ENCODE measurements at places on chromosomes 12 and 14.

DNA sequence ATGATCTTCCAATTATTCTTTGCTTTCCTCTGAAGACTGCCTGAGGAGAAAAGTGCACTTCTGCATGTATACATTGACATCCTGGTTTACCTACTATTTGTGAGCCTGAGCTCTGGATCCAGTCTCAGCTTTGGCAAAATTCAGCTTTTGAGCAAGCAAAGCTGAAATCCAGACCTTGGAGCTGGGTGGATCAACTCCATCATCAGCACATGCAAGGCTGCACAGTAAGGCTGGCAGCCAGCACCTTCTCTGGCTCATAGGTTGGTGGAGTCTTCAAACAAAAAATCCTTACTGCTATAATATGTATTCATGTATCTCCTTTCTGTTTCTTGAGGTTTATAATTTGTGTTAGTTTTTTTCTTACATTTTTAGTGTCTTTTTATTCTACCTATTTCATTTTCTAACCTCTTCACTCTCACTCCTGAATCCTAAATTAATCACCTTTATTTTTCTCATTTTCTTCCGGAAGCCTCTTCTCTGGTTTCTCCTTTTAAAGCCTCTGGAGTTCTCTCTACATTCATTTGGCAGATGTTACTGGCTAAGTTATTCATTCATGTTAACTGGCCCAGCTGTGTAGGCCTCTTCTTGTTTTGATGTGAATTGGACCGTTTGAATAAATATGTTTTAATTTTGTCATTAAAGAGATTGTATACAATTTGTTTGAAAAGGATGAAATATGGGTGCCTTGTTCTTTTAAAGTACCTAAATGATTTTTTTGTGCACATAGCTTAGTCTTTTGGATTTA is 224.8 kb downstream of the DACT1 start:
- no peak for DNase-seq

- DNase-seq: no peak
Observed at GRCh38 chr14:101459551-101459900, 101.8 kb upstream of the DIO3 start.

- no peak for DNase-seq
Observed at GRCh38 chr12:100795174-100795799, 711 bp downstream of the ANO4 start.

GRCh38 chr14:61188196-61188595 is 92.9 kb downstream of the TMEM30B start:
- no peak for DNase-seq

GRCh38 chr14:21032326-21033132 is 2.1 kb downstream of the RNASE13 start:
- no peak for DNase-seq

GRCh38 chr12:120356567-120357030 is 12.4 kb downstream of the MSI1 start:
- peak; percentile 40 for DNase-seq

- no peak for DNase-seq
Observed at GRCh38 chr12:26473291-26473690, 277.9 kb downstream of the SSPN start.

GRCh38 chr12:104353012-104353981 is 49.8 kb downstream of the EID3 start:
- DNase-seq: no peak

DNA sequence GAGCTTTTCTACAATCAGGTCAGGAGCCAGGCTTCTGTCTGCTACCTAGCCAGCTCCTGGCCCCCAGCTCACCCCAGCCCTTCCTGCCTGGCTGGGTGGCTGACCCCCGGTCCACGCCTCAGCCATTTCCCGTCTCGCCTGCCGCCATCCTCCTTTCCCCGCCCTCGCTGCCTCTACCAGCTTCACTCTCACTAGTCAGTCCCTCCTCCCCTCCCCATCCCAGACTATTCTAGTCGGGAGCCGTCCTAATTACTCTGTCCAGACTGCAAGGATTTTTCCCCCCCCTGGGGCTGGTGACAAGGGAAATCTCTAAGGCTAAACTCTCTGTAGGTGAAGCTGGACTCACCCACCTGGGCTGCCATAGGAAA is 825 bp downstream of the DHH start:
- no peak for DNase-seq

DNA sequence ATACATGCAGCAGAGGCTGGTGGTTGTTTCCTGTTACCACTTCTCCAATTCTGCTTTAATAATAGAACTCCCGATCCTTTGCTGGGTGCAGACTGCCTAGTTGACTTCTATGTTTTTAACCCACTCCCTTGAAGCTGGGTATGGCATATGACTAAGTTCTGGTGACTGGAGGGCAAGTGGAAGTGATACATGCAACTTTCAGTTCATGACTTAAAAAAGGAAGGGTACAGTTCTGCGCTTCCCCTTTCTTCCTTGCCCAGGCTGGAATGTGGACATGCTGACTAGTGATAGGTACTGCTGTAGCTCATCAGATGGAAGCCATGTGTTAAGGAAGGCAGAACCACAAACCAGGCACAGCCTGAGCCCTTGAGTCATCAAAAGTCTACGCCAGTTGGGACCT is 2.4 kb upstream of the A2M start:
- no peak for DNase-seq

GRCh38 chr12:69824966-69825560 is at the start of gene MYRFL:
TSS of gene MYRFL (plus strand) at chr12:69825227. CDS start at chr12:69825518, 291 bp downstream.
- no peak for DNase-seq

GRCh38 chr12:80946591-80946990 is 8.9 kb upstream of the LIN7A start:
- no peak for DNase-seq

DNA sequence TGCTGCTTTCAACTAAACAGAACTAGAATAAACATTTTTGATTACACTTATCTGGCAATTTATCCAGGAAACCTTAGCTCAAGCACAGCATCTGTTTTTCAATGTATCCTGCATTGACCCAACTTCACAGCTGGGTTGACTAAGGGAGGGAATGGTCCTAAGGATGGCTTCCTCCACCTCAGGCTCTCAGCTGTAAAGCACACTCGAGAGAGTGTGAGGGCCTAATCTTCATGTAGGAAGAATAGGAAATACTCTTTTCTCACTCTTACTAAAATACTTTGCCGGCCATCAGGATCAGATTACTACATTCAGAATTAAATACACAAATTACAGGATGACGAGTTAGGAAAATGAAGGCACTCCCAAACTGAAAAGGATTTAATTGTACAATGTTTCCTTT is 7.2 kb downstream of the SETD3 start:
- DNase-seq: no peak

GRCh38 chr12:55820679-55821078 is 2.8 kb downstream of the ORMDL2 start:
- DNase-seq: no peak

DNA sequence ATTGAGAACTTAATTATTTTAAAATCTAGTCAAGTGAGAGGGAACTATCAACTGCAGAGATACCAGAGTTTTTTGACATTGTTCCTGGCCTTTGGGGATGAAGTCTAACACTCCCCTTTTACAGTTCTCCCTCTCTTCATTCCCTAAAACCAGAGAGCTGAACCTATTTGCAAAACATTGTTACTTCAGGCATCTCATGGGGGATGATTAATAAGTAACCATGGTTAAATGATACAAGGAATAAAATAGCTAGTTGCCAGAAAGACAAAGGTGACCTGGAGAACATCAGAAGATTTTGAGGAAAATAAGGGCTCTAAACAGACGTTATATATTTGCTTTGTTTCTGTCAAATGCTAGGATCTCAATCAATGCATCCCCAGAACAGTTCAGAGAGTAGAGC is 42.3 kb downstream of the PDE6H start:
- DNase-seq: no peak

DNA sequence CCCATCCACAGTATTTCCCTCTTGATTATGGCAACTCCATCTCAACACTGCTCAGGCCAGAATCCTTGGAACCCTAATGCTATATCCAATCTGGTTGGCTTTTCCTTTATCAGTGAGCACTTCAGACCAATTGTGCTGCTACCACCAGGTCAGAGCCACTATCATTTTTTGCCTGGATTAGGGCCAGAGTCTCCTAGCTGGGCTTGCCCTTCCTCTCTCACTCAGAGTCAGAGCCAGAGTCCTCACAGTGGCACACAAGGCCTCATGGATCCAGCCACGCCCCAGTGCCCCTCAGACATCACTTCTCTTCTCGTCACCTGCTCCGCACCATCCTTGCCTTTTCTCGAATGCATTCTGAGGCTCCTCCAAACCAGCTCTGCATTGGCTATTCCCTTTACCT is 211.1 kb downstream of the ANO6 start:
- DNase-seq: no peak

DNA sequence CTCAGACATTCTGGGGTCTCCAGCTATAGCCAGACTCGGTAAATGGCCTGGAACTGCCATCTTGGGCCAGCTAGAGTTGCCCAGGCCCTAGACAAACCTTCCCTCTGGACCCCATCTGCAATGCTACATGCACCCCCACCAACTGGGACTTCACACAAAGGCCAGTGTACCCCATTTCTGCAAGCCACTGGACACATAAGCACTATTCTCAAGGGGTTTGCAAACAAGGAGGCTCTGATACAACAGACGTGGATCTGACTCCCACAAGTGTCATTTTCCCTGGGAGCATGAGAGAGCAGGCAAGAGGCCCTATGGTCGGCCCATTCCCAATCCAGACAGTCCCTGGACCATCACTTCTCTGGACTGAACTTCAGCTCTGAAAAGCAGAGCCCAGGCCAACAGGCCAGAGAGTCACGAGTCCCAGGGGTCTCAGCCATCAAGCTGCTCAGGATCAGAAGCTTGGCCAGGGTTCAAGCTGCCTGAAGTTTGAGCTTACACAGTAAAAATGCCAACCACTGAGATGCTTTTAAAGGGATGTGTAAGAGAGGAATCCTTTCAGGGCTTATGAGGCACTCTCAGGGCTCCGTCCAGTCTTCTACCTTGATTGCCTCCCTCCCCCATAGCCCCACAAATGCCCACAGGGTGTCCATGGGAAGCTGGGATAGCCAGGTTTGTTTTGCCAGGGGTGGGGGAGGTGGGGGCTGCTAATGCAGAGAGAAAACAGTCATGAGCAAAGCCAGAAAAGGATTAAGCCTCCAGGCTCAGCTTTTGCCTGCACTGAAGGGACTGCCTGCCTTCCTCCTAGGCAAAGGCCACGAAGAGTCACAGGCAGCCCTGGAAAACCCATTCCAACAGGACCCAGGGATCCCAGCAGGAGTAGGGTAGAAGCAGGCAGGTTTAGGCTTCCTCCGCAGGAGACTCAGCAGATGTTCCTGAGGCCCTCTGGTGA is 31.7 kb upstream of the PNMA1 start:
- DNase-seq: no peak

GRCh38 chr12:69837657-69838415 is 12.8 kb downstream of the MYRFL start:
- DNase-seq: no peak

DNA sequence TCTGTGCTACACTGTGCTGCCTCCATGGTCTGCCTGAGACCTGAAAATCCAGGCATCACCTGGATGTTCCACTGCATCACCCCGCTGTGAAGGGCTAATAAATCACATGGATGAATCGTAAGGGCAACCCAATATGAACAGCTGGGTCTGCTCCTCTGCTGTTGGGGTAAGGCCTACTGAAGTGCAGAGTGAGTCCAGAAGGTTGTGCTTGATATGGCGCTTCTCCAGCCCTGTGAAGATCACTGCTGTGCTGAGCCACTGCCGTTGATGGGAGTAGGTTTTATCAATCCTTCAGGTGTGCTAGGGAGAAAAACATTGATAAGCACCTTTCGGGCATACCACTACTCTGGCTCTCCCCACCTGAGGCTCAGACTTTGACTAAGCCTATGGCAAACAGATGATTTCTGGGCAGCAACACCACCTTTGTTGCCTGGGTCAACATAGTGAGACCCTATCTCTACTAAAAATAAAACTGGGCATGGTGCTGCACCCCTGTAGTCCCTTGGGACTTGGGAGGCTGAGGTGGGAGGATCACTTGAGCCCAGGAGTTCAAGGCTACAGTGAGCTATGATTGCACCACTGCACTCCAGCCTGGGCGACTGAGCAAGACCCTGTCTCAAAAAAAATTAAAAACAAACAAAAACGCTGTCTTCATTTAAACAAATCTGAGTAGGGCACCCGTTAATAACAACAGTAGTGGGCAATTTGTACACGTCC is 1.7 kb downstream of the ACVRL1 start:
- DNase-seq: no peak

DNA sequence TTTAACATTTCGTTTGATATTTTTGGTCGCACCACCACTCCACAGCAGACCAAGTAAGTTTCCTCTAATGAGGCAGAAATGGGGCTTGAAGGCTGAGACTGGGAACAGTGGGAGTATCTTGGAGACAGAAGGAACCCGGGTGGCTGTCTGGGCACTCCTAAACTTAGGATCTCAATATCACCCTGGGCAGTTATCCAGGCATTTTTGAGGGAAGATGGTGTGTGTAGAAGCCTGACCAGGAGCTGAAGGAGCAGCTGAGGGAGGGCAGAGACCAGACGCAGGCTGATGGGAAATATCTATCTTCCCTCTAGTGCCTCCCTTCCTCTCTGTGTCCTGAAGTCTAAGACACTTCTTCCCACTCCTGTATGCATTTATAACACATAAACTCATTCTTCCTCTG is 10.7 kb downstream of the MARS1 start:
- DNase-seq: no peak

GRCh38 chr12:22105542-22105941 is 59.5 kb downstream of the CMAS start:
- no peak for DNase-seq

- DNase-seq: no peak
Observed at GRCh38 chr12:61564466-61564865, 695.7 kb upstream of the USP15 start.

GRCh38 chr12:22668441-22668840 is 43.5 kb downstream of the ETNK1 start:
- no peak for DNase-seq

DNA sequence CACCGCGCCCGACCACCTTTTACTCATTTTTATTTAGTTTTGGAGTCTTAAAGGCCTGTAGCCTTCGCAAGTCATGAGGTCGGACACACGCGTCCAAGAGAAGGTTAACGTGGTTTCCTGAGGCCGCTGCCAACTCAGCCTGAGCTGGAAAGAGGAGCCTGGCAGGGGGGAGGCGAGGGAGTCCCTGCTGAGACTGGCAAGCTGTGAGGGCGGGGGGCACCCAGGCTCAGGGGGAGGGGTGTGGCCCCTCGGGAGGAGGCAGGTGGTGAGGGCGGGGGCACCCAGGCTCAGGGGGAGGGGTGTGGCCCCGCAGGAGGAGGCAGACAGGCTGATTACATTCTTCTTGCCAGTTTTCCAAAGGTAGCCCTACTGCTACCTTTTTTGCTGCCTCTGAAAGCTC is 143.2 kb downstream of the PIWIL1 start:
- no peak for DNase-seq

GRCh38 chr12:115383668-115384067 is 699.7 kb upstream of the TBX3 start:
- no peak for DNase-seq

- no peak for DNase-seq
Observed at GRCh38 chr12:111168009-111168900, 200.6 kb downstream of the PHETA1 start.

Measured in fibroblast of skin of left biceps (primary cell).